ENCODE measurements at places on chromosomes 12 and 14.

- DNase-seq: peak; percentile 20
Measured at GRCh38 chr12:46483572-46484395, 111.2 kb upstream of the SLC38A2 start.

DNA sequence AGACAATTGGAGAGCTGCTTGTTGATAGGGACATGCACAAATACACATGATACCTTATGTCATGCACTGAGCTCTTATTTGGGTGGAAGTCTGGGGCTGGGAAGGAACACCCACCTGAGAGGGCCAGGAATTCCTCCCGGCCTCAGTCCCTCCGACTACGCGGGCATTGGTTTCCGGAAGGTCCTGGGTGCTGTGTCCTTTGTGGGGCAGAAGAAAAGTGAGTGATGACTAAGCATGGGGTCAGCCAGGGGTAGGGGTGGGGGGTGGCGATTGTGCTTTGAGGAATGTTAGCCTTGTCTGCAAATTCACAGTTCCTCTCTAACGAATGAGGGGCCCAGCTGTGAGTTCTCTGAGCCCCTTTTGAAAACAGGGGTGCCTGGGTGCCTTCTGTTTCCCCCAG is 798 bp downstream of the CELA1 start:
- no peak for DNase-seq

DNA sequence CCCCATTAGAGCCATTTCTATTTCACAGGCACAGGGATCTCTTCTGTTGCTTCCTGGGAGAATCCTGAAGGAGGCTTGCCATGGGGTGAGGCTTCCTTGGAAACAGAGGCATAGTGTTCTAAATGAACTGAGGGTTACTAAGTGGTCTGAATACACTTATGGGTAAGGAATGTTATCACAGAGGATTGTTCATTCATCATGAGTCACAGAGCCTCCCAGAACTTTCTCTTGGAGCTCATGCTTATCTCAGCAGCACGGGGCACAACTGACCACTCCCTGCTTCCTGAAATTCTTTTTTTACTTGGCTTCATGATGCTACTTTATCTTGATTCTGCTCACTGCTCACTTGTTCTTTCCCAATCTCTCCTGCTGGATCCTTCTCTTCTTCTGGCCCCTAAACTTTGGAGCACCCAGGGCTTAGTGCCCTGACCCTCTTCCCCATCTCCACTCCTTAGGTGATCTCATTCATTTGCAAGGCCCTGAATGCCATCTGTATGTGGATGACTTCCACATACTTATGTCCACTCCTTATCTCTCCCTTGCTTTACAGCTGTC is 57.9 kb downstream of the ANO6 start:
- peak; percentile 56 for DNase-seq

DNA sequence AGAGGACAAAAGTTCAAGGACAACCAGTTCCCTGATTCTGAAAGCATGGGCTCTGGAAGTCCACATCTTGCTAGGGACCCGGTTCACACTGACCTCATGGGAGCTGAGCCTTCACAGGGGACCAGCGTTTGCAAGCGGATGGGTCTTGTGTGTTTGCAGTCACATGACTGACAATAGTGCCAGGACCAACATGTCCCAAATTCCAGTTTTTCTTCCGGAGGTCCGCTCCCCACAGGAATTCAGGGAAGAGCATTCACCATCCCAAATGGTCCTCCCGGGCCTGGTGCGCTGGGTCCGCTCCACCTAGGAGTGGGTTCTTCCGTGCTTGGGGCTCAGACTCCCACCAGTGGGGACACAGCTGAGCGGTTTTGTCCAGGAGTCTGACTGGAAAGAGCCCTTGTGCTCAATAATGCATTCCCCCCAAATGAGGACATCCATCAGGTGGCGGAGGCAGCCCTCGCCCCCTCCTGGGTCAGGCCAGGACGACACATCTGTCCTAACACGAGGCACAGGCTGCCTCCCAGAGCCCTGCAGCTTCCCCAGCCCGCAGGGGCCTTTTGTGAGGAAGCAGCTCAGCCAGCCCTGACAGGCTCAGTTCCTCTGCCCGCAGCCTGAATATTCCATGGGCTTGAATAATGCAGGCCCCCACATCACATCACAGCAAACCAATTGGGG is 91.8 kb upstream of the BCL11B start:
- DNase-seq: no peak

DNA sequence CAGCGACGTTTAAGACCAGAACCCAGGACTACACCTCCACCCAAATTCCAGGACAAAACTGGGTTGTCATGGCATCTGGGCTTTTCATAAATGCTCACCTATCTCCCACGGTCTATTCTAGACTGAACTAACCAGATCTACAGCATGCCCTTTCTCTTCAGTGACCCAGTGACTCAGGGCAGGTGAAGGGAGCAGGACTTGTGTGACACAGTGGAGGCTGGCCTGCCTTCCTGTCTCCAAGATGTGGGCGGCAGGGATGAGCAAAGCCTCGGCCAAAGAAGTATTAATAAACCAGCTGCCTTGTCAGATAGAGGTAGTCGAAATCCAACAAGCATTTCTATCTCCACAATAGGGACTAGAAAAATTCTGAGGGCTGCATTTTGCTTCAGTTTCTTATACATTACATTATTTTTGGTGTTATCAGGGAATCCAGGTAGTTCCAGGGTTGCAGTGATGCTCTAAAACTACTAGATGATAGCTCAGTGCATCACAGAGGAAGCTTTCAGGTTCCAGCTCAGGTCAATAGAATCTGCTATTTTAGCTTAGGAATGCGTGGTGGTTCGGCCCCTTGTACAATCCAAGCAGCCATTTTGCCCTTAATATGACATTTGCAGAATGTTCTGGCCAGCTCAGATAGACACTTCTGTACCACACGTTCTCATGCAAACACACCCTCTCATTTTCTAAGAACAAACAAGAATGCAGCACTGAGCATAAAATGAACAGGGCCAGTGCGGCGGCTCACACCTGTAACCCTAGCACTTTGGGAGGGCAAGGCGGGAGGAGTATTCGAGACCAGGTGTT is 4.2 kb upstream of the GLRX5 start:
- DNase-seq: no peak

DNA sequence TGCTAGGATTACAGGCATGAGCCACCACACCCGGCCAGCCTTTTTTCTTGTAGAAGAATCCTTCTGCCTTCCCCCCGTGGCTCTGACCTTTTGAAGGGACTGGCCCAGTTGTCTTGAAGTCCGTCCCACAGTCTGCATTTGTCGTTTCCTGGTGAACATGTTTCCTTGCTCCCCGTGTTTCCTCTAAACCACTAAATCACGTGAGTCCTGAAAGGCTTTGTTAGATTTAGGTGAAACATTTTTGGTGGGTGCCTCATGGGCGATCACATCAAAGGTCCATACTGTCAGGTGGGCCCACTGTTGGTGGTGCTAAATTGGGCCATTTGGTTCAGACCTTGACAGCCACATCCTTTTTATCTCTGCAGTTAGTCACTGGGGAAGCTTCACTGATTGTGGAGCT is 26.3 kb downstream of the MLXIP start:
- DNase-seq: no peak

- DNase-seq: no peak
Measured at GRCh38 chr12:5588591-5588990, 156.7 kb downstream of the NTF3 start.

DNA sequence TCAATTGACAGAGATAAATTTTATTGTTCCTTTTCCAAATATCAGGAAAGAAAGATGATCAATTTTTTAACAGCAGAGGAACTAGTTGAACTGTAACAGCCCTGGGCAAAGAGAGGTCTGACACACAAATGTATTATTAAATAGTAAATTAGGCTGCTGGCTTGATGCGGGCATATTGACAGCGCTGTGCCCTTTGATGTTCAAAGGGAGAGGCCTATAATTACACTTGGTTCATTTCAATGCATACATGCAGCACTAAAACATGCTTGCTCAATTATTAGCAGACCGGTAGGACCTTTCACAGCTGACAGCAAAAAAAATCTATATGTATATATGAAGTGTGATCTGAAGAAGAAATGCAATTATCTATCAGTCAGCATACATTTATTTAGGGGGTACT is 219.8 kb downstream of the SLC2A13 start:
- DNase-seq: no peak

DNA sequence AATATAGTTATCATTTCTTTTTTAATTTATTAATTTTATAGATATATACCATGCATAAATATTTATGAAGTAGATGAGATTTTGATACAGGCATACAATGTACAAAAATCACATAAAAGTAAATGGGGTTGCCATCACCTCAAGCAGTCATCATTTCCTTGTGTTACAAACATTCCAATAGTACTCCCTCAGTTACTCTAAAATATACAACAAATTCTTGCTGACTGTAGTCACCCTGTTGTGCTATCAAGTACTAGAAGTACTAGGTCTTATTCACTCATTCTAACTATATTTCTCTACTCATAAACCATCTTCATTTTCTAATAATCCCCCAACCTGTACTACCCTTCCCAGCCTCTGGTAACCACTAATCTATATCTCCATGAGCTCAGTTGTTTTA is 432.6 kb upstream of the SYT1 start:
- DNase-seq: no peak

- DNase-seq: peak; percentile 69
Measured at GRCh38 chr14:23056145-23056955, 970 bp downstream of the CDH24 start.

DNA sequence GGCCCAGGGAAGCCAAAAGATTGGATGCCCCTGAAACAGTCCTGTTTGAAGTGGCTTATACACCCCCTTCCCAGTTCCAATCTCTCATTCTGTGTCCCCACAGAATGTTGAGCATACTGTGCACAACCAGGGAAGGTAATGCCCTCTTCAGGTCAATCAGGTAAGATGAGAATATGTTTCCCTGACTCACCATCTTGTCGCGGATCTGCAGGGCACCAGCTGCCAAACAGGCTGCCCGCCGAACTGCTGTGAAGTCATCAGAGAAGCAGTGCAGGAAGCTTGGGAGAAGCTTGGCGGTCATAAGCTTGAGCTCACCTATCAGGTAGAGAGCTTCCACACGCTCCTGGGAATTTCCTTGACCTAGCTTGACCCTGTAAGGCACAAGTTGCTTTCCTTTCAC is 9.6 kb downstream of the RIOX1 start:
- no peak for DNase-seq

DNA sequence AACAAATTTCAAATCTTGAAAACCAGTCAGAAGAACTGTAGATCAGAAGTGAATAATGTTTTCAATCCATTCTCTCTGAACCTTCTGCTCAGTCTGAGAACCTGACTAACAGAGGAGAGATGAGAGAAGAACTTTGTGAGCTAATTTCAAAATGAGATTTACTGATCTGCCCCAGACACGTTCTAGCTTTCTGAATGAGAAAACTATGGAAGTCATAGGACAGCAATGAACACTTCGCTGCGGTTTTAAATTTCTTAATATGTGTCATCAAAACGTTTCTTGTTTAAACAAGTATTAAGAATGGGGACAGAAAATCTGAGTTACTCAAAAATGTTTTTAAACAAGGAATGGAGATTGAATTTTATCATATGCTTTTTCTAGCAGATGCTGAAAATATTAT is 66.6 kb upstream of the FAR2 start:
- DNase-seq: no peak

- DNase-seq: no peak
Measured at GRCh38 chr12:75854681-75855309, 176.8 kb downstream of the PHLDA1 start.

DNA sequence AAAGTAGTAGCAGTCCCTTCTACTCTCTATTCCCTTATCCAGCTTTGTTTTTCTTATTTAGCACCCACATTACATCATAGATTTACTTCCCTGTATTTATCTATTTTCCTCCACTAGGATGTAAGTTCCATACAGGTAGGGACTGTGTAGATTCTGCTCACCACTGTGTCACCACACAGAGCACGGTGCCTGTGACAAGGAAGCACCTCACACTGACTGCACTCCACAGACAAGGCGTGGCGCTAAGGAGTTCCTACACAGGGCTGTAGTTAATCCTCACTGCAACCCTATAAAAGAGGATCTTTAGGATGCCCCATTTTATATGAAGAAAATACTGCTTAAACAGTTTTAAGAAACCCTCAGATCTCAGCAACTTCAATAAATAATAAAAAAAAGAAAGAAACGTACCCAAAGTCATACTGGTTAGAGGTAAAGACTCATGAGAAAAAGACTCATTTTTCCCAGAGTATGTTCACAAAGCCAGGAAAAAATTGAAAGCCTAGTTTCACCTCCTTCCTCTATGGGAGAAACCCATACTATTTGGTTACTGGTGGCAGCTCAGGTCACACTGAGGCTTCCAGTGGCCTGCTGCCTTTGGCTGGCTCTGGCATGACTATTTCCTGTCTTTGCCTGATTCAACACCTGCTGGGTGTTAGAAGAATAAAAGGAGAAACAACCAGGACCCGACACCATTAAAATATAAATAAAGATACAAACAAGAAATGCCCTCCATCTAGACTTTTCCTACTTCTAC is 36.9 kb downstream of the RAD9B start:
- DNase-seq: no peak

GRCh38 chr12:98990648-98991047 is 345.6 kb downstream of the APAF1 start:
- DNase-seq: no peak

GRCh38 chr12:116380108-116380507 is 102.6 kb upstream of the MED13L start:
- no peak for DNase-seq

DNA sequence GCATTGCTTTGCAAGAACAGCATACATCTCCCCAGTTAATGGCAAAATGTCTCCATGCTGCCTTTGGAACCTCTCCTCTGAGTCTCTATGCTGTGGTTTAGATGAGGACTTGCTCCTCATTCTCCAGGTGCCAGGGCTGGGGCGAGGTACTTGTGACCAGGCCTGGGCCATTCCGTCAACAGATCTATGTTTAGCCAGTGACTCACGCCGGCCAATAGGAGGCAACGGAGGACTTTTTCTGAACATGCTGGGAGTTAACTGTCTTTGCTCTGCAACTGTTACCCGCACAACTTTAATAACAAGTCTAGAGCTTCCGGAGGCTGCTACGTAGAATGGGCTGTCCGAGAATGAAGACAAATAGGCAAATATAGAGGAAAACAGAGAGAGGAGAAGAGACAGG is 214.2 kb downstream of the GLT1D1 start:
- no peak for DNase-seq

DNA sequence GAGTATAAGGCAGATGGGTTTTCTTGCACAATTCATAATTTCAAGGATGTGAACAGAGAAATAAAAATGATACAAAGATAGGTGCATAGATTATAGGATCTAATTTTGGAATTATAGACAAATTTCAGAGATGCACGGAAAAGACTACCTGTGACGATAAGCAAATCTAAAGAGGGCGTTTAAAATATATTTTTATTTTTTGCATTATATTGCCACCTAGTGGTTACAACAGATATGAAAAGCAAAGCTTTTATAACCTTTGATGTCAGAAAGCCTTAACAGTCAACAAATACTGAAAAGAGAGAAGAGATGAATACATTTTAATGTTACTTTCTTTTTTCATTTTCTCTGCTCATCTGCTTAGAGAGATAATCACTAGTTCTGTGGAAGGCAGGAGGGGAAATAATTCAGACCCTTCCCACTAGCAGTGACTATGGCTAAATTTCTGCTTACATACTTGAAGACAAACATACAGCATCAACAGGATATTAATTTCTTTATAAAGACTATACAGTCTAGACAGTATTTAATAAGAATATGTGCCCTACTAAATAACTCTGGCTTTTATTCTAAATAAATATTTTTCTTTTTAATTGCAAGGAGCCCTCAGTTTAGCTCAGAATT is 46.3 kb downstream of the NTS start:
- peak; percentile 24 for DNase-seq
